Kidney glomerular epithelial cell (primary cell): ENCODE measurements at places on chromosomes 1 and 21.
A peak's percentile ranks its signal among the peaks of the same experiment; 100 is the strongest.

DNA sequence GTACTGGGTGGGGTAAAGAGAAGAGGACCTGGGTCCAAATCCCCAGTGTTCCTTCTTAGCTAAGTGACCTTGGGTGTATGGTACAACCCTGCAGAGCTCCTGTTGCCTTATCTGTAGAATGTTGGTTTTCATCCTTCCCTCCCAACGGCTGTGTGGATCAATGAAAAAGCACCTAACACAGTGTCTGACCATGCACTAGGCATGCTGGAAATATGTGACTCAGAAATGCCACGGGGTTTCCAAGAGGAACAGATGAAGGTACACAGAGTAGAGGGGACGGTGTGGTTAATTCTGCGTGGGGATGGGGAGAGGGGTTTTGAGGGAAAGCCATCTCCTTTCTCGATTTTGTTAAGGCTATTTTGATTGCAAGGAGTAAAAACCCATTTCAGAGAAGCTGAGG is 8.6 kb downstream of the NIPAL3 start:
- no peak for DNase-seq

DNA sequence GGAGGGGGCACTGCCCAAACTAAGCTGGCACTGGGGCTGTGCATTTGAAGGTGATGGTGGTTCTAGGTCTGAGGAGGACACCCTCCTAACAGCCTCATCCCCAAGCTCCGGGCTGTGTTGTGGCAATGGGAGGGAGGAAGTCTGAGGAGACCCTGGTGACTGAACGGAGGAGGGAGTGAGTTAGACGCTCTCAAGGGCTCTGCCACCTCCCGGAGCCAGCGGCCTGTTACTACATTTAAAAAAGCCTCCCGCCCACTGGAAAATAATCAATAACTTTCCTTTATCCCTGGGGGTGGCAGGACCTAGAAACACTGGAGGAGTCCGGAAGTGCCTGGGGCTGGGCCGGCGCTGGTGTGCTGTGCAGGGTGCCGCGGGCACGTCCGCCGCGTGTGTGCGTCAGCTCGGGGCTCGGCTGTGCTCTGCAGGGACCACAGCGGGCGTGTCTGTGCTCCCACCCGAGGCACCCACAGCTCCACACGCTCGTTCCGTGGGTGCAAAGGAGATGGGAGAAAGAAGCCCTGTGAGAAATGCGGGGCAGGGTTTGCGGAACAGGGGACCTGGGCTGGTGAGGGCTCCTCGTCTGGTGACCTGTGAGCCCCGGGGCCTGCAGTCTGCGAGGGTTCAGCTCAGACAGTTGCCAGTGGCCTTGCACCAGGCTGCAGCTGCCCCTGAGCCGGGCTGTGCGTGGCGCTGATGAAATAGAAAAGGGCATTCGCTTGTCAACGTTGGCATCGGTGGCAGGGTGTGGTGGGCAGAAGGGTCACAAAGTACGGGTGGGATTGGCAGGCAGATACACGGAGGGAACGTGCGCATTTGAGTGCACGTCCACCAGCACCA is 5.3 kb downstream of the SAMD11 start:
- DNase-seq = no peak

- no peak for DNase-seq
Observed at GRCh38 chr1:90573736-90574135, 143.4 kb downstream of the BARHL2 start.

DNA sequence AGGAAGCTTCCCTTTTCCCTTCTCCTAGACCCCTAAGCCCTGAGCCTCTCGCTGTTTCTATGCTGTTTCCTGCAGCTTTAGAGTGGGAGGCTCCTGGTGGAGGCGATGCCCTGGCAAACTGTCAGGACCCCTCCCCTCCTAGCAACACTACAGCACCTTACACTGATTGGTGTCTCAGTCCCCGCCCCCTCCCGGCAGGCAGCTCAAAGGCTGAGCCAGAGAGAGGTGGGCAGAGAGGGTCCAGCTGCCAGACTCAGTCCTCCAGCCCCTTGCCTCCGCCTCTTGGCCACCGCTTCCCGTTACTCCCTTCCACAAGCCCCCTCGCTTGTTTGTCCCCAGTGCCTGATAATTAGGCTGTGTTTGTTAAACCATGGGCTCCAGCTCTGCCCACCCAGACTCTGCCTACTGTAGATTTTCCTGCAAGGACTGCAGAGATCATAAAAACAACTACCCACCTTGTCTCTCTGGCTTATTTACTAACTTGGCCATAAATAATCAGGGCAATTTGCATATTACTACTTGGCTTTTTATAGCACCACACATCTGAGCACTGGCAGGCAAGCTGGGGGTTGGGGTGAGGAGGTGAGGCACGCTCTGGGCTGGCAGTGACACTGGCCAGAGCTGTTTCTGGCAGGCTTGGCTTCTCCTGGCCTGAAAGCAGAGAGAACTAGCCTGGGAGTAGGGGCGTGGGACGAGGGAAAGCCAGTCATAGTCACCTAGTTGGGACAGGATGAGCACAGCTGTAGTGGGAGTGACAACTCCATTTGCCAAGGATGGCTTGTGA is 107.5 kb downstream of the CSMD2 start:
- no peak for DNase-seq

DNA sequence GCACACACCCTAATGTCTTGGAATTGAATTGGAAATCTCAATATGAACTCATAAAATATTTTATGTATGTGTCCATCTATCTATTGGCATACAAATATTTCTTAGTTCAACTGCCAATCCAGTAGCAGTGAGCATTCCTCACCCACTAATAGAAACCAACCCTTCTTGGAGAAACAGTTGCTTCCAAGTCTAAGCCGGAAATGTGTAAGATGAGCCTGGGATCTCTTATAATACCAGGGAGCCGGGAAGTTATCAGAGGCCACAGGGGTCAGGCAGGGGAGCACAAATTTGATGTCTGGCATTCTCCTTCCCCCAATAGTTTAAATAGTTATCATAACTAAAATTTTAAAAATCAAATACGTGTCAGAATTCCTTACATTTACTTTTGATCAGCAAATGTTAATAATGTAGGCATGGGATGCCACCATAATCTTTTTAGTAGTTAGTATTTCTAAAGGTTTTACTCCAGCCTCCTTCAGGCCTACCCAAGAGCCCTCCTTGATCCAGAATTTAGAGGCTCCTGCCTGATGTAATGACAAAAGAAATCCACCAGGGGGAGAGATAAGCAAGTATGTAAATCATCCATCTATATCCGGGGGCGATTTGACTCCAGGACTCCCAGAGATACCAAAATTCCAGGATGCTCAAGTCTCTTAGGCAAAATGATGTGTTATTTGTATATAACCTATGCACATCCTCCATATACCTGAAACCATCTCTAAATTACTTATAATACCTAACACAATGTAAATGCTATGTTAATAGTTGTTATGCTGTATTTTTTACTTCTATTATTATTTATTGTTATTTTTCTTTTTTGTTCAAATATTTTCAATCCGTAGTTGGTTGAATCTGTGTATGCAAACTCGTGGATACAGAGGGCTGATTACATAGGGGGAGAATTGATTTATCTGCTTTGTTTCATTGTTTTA is 218.7 kb upstream of the COA6 start:
- peak; percentile 49 for DNase-seq

- DNase-seq = no peak
Observed at GRCh38 chr1:4367230-4367777, 287.1 kb upstream of the AJAP1 start.

DNA sequence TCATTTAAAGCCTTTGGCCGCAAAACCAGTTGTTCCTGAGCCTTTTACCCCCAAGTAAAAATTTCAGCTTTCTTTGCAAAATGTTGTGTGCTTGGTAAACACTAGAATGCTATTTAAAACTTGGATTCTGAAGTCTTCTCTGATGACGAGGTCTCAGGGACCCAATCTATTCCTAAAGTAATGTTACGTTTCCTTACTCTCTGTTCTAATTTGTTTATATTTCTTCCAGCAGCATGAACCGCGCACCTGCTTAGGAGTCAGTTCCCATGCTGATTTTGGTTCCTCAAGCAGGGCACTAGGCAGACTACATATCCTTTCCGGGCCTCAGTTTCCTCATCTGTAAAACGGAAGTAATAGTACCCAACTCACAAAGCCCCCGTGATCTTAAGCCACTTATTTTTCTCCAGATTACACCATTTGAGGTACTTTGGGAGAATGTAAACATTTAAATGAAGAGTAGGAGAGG is 969 bp upstream of the ALDH4A1 start:
- no peak for DNase-seq

DNA sequence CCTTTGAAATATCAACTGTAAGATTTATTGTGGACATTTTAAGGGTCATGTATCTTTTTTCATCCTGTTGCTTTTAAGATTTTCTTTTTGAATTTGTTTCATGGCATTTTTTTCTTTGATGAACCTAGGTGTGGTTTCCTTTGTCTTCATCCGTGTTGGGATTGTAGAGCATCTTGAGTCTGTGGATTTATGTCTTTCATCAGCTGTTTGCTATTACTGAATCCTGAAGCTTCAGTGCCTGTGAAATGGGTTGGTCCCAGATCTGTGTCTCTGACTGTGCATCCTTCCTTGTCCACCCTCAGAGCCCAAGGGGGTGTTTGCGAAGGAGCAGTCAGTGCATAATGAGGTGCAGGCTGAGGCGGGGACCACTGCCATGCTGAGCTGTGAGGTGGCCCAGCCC is 37.3 kb downstream of the OBSCN start:
- no peak for DNase-seq

- no peak for DNase-seq
Observed at GRCh38 chr1:78143152-78143551, 97.4 kb downstream of the GIPC2 start.

DNA sequence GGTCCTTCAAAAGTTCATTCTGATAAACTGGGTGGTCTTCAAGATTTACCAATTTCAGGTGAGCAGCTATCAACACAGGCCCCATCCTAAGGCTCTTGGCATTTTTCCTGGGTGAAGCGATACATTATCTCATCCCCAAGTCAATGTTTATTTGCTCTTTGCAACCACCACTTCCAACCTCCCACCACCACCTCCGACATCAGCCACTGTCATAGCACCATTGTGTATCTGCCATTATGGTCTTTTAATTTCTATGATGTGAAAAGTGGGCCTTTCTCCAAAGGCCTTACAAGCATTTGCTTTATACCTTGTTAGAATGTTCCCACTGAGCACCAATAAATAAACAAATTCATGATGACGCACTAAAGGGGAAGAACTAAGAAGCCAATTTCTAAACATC is 47.2 kb downstream of the TBX15 start:
- no peak for DNase-seq
